ENCODE measurements at places on chromosomes 3 and 15. TPM values are rescaled to one million over a fixed set of nuclear protein-coding genes. Genes with fewer than 3 reads are reported as not detected.
A peak's percentile ranks its signal among the peaks of the same experiment; 100 is the strongest.

Gene ATP6V1A
- total RNA-seq, result 117 TPM

GRCh38 chr15:62618846-62619504, 423.6 kb upstream of the TPM1 start:
- no peak for DNase-seq

DNA sequence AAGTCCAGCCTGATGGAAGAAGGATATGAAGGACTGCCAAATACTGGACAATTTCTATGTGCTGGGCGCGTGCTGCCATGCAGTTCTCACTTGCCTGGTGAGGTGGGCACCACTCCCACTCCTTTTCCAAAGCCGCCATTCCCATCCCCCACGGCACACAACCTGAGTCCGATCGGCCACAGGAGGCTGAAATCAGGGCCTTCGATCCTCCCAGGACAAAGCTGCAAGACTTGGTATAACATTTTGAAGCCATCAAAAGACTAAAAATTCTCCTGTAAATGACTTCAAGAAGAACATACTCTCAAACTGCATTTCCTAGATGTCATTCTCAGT, 3.1 kb upstream of the MAP6D1 start:
- no peak for DNase-seq

Gene TXNRD3
- 11.3 TPM for total RNA-seq

GRCh38 chr3:32340039-32340438, 51.6 kb upstream of the CMTM7 start:
- peak; percentile 65 for DNase-seq

All from fibroblast of villous mesenchyme (primary cell).